ENCODE measurements at places on chromosomes 4 and X. TPM values are rescaled to one million over a fixed set of nuclear protein-coding genes. Genes with fewer than 3 reads are reported as not detected.

Gene FRMD7
- total RNA-seq, result not detected

Gene ADH1C
- total RNA-seq, result 0.34 TPM

Gene MAGEA10
- not detected for total RNA-seq

Gene THOC2
- total RNA-seq, result 26.1 TPM

Data from bronchus fibroblast of lung (primary cell).